Stimulated activated CD4-positive, alpha-beta T cell treated with anti-CD3 and anti-CD28 coated beads, Interleukin-1b, Interleukin-23, amount 100 ng/mL, for 24 hours (primary cell): ENCODE measurements at places on chromosomes 12 and 14.

- no peak for DNase-seq
Measured at GRCh38 chr14:23896609-23897153, 56.9 kb upstream of the DHRS4 start.

DNA sequence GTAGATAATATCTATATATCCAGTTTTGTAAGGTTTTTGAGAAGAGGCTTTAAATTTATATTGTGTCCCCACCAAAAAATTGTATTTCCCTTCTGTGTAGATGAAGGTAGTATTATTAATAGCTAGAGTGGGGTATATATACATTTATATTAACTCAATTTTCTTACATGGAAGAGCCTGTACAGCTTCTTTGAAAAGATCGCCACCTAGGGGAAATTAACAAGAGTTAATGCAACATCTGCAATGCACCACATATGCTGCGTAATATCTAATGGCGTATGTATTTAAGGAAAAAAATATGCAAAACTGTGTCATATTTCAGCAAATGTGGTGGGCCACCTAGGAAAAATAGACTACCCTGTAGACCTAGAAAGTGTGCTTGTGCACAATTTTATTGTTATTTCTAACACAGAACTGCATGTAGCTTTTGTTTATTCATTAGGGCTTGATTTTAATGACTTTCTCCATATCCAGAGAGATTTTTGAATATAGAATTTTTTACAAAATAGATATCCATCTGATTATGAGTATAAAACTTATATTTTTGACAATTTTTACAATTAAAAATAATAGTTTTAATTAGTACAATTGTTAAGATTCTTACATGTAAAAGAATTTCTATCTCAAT is 14.0 kb downstream of the CCER1 start:
- no peak for DNase-seq

- no peak for DNase-seq
Measured at GRCh38 chr14:87888136-87888999, 104.6 kb downstream of the GALC start.

DNA sequence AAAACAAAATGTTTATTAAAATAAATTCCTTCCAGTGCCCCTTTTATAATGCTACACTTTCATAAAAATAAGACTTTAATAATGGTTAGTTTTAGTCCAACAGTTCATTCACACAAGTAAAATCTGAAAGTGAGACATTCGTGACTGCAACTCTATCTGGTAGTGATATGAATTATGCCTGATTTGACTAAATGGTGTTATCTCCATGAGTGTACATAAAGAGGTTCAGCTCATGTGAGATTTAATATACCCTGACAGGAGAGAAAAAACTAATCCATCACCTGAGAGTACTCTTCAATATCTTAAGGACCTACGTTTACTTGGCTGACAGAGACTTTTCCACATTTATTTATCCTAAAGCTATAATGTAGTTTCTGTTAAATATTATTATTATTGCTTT is 34.0 kb downstream of the ERO1A start:
- no peak for DNase-seq

GRCh38 chr12:32155961-32156529 is 49.4 kb downstream of the BICD1 start:
- DNase-seq, result no peak

DNA sequence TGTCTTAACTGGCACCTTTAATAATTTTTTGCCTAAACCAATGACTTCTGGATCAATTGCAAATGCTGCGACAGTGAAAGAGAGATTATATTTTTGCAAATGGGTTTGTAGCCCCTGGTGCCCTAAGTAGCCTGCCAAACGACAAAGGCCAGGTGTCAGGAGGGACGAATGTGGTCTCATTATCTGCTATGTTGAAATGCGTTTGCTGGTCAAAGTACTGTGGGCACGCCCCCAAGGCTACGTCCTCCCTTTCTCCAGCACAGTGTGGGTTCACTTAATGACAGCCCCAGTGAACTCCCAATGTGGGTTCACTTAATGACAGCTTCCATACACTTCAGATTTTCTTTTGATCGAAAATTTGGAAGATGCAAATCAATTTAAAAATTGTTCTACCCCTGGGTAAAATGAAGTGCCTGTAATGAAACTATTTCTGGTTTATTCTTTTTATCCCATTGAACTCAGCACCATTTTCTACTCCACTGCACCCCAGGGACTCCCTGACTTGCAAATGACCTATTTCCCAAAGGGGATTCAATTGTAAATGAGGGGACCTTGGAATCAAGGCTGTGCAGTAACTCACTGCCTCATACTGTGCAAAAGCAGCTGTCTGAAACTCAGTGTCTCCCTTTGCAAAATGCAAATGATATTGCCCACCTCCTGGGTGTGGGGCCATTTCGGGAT is 1.4 kb downstream of the SERPINA11 start:
- no peak for DNase-seq

- no peak for DNase-seq
Measured at GRCh38 chr12:78210894-78211302, 380.2 kb downstream of the NAV3 start.
